Stimulated activated CD4-positive, alpha-beta T cell treated with anti-CD3 and anti-CD28 coated beads, Interleukin-4, amount 100 ng/mL, for 4 hours (primary cell): ENCODE measurements at places on chromosomes 16 and 17.

DNA sequence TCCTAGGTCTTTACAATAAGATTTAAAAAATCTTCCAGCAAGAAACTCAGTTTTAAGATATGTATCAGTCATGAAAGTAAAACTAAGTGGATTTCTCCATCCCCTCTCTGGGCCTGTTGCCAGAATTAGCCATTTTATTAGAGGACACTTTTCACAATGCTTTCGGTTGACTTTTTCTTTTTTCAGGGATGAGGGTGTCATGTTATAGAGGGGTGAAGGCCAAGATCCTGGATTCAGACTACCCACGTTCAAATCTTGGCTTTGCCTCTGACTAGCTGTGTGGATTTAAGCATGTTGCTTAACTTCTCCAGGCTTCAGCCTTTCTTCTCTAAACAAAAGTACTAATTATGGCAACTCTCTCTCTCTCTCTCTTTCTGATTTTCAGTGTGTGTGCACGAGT, 111.7 kb upstream of the COX10 start:
- no peak for DNase-seq

DNA sequence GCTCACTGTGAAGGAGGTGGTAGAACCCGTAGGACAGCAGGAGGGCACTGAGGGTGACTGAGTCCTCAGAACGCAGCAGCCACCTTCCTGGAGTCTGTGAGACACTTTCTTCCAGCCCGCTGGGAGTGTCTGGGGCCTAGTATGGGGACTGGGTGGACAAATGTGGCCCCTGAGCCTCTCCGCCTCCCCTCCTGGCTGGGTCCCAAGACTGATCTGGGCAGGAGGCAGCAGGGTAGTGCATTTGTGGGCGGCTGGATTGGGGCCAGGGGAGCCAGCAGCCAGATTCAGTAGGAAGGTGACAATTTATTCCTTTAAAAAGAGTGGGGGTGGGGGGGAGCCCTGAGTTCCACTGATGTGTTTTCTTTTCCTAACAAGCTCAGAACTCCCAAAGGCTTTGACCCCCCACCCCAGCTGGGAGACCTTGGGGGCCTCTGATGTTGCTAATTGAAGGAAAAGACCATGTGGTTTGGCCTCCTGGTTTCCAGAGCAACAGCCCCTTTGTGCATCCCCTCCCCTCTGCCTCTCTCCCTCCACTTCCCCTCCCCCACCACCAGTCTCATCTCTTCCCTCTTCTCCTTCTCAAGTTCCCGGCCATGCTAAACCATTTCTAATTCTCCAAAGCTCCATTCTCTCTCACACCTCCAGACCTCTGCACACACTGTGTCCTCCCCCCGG, 4.4 kb downstream of the CLEC19A start:
- DNase-seq = no peak

DNA sequence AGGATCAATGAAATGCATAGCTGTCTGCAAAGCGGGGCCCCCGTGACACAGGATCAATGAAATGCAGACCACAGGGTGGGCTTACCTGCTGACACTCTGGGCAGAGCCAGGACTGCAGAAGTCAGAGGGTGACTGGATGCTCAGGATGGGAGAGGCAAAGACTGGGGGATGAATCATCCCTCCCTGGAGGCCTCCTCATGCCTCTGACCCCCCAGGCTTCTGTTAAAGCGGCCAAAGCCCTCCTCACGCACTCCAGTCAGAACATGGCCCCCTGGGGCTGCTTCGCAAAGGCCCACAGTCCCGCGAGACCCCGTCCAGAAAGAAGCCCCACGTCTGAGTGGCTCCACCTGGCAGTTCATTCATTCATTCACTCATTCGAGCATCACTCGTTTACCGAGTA, 38.4 kb upstream of the FOXF1 start:
- no peak for DNase-seq

- no peak for DNase-seq
These were observed 138.5 kb downstream of the DNAH9 start for GRCh38 chr17:11736613-11737312.

DNA sequence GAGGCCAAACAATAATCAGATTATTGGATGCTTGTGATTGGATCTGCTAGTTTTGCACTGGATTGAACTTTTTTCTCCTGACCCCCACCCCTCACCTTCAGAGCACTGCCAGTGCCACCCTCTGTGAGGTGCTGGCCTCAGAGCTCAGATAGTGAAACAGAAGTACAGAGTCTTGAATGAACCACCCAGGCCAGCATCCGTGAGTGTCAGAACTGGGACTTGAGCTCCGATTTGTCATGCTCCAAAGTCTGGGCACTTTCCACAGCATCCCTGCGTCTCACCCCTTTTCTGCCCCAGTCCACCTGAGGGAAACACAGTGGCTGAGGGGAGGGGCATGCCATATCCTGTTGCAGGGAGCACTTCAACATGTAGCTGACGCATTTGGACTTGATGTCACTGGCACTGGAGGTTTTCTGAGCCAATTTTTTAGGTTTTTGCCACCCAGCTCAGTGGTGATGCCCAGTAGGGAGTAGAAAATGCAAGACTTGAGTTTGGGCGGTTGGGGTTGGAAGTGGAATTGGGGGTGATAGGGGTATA, 47.3 kb downstream of the SMPD3 start:
- no peak for DNase-seq

- DNase-seq = no peak
These were observed 487.4 kb upstream of the SOX9 start for GRCh38 chr17:71633391-71633849.

DNA sequence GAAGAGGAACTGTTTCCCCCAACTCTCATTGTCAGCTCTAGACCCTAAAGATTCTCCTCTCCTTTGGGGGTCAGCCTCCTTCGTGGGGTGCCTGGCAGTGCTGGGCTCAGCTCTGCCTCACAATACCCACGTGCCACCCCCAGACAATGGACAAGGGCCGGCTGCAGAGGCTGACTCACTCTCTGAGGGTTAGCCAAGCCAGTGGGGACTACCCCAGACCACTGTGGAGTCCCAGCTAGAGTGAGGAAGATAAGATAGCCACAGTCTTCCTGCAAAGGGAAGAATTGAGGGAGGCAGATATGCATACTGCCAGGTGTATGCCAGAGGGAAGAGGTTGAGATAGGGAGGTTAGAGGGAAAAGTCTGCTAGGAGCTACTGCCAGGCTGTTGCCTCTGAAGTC, 13.5 kb upstream of the MTMR4 start:
- DNase-seq = no peak

GRCh38 chr17:62816282-62816839, 8.2 kb upstream of the MARCHF10 start:
- DNase-seq = no peak

GRCh38 chr17:31596382-31597323, 205.2 kb downstream of the RAB11FIP4 start:
- DNase-seq = no peak

GRCh38 chr16:69906838-69907401, 44.2 kb upstream of the CLEC18A start:
- DNase-seq = no peak

DNA sequence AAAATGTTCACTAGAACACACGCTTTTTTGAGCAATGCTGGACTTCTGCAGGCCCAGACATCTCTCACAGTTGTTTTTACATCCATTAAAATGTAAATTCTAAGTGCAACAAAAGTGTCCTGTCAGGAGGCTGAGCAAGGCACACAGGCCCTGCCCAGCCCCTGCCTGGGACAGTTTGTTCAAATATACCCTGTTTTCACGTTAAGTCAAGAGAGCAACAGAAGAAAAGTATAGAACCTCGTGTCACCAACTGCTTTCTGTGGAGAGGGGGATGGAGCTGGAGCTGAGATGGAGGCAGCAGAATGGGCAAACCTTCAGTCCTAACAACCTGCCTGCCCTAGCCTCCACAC, 4.3 kb upstream of the HOXB2 start:
- DNase-seq = no peak

- no peak for DNase-seq
These were observed 6.0 kb upstream of the KRT38 start for GRCh38 chr17:41446806-41447205.

- DNase-seq = no peak
These were observed 90.8 kb downstream of the DYNLRB2 start for GRCh38 chr16:80631581-80631980.

- DNase-seq = no peak
These were observed 313.1 kb downstream of the MAF start for GRCh38 chr16:79287424-79287917.
